Stimulated activated CD8-positive, alpha-beta memory T cell treated with anti-CD3 and anti-CD28 coated beads, Interleukin-2, amount 100 ng/mL, for 1 hour (primary cell): ENCODE measurements at places on chromosomes 1 and 21.

DNA sequence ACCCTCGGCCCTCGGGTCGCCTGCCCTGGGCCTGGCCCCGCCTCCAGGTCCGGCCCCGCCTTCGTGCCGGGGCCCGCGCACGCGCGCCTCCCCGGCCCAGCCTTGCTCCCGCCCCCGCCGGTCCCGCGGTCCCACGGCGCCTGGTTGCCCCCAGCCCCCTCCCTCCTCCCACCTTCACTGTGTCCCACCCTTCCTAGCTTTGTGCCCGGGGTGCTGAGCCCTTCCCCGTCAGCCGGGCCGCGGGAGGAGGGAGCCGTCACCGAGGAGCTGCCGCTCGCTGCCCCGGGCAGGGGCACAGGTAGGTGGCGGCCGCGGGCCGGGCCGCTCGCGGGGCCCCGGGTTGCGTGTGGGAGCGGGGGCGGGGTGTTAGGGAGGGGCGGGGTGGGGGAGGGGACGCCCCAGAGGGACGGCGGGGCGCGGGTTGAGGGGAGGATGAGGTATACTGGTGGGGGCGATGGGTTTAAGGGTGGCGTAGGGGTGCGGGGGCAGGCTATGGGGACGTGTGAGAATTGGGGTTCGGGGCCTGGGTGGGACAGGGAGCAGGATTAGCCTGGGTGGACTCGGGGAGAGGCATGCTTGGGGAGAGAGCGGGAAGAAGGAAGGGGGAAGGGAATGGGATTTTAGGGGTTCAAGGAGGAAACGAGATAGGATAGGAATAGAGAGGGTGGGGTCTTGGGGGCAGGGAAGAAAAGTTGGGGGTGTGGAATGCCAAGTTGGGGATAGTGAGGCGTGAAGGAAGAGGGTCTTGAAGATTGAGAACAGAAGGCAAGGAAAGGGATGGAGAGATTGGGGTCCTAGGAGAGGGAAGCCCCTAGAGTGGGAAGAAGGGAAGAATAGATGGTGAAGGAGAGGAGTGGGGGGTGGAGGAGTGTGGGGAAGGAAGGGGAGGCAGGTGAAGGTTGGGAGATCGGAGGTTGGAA, at the start of gene LRRC42:
Gene LRRC42, plus strand, starts transcription at position 99 of the 920 bp plus-strand sequence. CDS start 5,650 bp downstream, outside the sequence.
- no peak for DNase-seq

DNA sequence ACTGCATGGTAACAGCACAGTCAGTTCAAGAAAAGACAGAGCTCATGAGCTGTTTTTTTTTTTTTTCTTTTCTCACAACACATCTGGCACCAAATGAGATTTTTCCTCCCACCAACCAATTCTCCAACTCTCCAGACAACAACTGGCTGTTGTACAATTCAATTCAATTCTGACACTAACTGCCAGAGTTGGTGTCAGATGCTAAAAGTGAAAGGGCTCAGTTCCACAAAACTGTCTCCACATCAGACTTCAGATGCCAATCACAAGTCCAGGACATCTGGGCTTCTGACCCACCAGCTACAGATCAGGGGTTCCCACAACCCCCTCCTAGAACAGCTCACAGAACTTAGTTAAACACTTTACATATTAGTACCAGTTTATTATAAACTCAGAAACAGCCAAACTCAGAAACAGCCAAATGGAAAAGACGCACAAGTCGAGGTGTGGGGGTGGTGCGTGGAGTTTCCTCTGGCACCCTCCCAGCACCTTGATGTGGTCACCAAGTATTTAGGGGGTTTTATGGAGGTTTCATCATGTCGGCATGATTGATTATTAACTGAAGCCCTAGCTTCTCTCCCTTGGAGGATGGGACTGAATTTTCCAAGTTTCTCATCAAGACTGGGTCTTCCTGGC, 39.2 kb upstream of the LRRC8D start:
- DNase-seq: no peak

- no peak for DNase-seq
Measured at GRCh38 chr1:244137725-244138124, 86.6 kb downstream of the ZBTB18 start.

GRCh38 chr1:87959236-87959635, 630.6 kb downstream of the LMO4 start:
- no peak for DNase-seq

DNA sequence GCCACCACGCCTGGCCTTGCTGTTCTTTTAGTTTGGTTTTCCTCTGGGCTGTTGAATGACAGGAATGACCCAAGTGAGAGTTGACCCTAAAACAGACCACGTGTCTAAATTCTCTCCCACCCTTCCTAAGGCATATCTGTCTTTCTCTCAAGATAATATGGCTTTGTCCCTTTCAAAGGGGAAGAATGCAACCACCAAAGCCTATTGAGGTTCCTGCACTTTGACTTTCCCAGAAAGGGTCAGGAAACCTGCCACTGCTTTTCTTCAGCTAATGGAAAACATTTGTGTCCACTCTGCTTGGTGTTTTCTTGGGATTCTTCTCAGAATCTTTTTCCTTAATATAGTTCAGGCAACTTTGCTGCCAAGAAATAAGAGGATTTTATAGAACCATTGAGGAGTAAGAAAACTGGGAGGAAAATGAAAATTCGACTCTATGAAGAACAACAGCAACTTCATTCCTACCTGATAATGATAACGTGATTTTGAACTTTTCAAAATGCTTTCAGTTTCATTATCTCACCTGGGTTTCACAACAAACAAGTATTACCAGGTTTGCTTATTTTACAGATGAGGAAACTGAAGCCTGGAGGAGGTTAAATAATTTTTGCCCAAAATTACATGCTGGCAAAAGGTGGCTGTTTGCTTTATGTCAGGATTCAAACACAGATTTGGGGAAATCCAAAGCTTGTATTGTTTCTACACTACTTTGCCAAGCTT, 6.9 kb downstream of the PLPP3 start:
- no peak for DNase-seq

- DNase-seq: peak; percentile 27
Measured at GRCh38 chr1:151984313-151984956, 9.2 kb downstream of the S100A10 start.

- DNase-seq: no peak
Measured at GRCh38 chr1:12075195-12076114, 12.4 kb downstream of the TNFRSF8 start.

DNA sequence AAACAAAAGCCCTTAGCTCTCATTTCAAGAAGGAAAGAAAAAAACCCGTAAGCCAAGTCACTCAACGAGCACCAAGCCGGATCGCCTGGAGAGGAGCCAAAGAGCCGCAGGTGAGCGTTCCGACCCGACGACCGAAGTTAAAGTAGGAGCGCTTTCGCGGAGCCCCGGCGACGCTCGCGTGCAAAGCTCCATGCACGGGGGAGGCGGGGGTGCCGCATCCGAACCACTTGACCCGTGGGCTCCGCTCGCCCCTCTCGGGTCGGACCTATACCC, 382 bp downstream of the GPBP1L1 start:
- peak; percentile 39 for DNase-seq

DNA sequence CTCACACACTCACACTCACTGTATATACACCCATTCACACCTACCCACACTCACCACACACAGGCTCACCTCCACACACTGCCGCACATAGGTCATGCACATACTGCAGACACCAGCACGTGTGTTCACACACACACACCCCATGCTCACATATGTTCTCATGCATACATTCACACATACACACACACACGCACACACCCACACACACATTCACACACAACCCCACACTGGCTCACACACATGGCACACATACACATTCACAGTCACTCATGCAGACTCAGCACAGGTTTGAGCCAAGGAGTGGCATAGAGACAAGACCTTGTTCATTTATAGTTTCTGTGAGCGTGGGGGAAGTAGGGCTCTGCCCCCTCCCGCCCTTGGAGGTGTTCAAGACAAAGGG, 41.1 kb upstream of the SLC30A1 start:
- no peak for DNase-seq

DNA sequence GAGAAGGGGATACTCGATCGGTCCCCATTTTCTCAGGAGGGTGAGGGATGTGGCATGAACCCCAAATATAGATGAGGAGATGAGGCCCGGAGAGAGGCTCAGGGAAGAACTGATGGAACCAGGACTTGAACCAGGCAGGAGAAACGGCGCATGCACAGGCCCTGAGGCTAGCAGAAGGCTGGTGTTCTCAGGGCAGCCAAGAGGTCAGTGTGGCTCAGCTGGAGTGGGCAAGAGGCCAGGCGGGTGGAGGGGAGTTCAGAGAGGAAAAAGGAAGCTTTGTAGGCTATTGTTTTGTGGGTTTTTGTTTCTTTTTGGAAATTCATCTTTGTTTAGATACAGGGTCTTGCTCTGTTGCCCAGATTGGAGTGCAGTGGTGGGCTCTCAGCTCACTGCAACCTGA, 122.0 kb downstream of the LACTBL1 start:
- DNase-seq: no peak

DNA sequence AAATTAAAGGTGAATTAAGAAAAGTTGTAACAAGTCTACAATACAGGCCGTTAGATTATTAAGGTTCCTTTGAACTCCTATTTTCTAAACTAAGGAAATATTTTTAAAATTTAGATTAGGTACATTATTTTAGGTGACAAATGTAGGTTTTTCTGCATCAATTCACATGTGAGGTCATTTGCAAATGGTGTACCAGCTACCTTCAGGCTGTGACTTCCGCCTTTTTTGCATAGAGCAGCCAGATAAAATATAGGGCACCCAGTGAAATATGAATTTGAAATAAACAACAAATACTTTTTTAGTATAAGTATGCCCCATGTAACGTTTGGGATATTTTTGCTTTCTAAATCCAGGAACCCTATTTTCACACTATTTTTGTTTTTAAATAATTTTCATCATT, 544.0 kb downstream of the LMO4 start:
- no peak for DNase-seq

- DNase-seq: no peak
Measured at GRCh38 chr1:119946724-119947123, 50.4 kb upstream of the ADAM30 start.

DNA sequence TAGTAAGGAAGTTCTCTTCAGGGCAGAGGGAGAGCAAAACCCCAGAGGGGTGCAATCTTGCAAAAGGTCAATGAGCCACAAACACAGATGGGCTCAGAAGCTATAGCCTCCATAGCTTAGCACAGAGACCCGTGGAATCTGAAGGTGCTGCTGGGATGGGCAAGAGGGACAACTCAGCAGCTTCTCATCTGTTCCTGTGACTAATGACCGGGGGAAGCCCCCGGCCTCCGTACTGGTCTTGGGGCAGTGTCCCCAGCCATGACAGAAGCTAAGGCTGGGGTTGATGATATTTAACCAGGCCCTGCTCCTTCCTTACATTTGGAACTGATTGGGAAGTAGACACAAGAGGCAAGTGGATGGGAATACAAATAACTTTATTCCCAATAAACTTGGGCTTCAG, 19.1 kb downstream of the EXOC8 start:
- no peak for DNase-seq

DNA sequence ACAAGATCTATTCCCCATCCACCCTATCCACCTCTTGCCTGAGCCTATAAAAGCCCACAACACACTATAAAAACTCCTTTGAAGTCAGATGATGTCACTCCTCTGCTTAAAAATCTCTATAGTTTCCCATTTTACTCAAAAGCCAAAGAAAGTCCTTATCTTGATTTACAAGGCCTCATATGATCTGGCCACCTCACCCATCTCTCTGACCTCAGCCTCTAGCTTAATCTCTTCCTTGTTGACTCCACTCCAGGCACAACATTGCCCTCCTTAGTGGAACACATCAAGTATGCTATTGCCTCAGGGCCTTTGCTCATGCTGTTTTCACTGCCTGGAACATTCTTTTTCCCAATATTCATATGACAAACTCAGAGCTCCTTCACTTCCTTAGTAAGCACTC, 33.3 kb downstream of the ZNF281 start:
- DNase-seq: no peak

GRCh38 chr21:35367553-35367952, 318.5 kb upstream of the RUNX1 start:
- no peak for DNase-seq

GRCh38 chr1:228748431-228748830, 13.2 kb downstream of the RHOU start:
- DNase-seq: no peak

DNA sequence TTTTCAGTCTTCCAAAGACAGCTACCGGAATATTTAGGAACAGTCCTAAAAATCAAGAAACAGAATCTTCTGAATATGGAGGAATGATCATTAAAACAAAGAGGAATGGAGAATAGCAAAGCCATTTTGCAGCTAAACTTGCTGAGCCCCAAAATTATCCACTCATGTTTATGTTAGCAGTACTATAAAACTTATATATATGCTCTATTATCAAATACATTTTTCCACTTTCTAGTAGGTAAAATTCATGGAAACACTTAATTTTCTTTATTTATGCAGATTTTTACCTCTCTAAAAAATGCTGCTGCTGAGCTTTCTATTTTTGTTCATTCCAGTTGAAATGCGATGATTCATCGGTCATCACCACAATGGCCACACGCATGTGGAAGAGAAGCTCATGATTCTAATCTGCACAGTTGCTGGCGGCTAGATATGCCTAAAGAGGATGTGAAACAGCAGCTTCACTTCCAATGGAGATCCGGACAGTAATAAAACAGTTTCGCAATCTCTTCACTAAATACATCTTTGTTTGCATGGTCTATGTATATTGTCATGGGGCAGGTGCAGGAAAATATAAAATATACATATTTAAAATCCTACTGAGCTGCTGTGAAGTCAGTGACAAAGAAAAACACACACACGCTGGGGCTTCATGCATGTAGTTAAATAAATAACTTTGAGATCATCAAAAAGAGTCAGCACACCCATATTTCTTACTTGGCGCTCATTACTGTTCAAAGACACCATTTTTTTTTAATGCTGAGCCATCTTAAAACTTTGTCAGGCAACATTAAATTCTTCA, 292.2 kb downstream of the SMYD3 start:
- DNase-seq: no peak

DNA sequence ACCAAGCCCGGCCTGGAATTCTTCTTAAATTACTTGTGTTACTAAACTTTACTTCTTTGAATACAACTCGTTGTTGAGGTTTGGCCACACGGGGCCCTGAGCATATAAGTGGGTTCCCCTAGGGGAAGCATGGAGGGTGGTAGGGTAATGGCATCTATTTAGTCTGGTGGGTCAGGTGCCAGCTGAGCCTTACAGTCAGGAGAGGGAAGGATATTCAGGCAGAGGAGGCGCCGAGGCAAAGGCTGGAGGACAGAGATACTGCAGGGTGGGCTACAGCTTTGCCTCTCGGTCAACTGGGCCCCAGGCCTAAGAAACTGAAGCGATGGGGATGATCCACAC, 424 bp upstream of the NECAP2 start:
- no peak for DNase-seq

GRCh38 chr1:173570370-173571007, 32.4 kb downstream of the SLC9C2 start:
- no peak for DNase-seq

- DNase-seq: no peak
Measured at GRCh38 chr1:186671136-186671825, 8.9 kb downstream of the PTGS2 start.
